ENCODE measurements at places on chromosomes 5 and 9.

GRCh38 chr9:133113949-133114885 lies 6.8 kb downstream of the RALGDS start:
- DNase-seq = no peak

GRCh38 chr5:520850-521226 lies 3.4 kb downstream of the SLC9A3 start:
- DNase-seq = no peak

- DNase-seq = no peak
Observed at GRCh38 chr5:112548246-112548881, 129.3 kb upstream of the EPB41L4A start.

DNA sequence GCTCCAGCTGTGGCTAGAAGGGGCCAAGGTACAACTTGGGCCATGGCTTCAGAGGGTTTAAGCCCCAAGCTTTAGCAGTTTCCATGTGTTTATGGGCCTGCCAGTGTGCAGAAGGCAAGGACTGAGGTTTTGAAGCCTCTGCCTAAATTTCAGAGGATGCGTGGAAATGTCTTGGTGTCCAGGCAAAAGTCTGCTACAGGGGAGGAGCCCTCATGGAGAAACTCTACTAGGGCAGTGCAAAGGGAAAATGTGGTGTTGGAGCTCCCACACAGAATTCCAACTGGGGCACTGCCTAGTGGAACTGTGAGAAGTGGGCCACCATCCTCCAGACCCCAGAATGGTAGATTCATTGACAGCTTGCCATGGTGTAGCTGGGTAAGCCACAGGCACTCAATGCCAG lies 527.2 kb upstream of the RORB start:
- no peak for DNase-seq

DNA sequence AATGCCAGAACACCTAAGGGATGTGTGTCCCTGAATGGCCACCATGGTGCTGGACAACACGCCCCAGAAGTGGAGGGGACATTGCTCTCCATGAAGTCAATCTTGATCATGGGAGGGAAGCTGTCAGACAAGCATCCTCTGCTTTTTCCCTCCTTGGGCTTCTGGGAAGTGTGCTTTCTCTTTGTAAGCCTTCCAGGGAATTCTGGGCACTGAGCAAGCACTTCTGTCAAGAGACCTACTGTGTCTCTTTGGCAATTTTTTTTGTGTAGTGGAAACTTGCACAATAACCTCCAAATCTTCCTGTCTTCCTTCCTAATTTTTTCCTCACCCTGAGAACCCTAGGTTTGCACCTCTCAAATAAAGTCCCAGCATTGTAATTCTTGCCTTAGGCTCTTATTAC lies 132.0 kb downstream of the SEC61B start:
- no peak for DNase-seq

- DNase-seq = no peak
Observed at GRCh38 chr5:91641730-91642350, 258.7 kb upstream of the ARRDC3 start.

- no peak for DNase-seq
Observed at GRCh38 chr5:68652534-68652965, 437.0 kb downstream of the PIK3R1 start.

DNA sequence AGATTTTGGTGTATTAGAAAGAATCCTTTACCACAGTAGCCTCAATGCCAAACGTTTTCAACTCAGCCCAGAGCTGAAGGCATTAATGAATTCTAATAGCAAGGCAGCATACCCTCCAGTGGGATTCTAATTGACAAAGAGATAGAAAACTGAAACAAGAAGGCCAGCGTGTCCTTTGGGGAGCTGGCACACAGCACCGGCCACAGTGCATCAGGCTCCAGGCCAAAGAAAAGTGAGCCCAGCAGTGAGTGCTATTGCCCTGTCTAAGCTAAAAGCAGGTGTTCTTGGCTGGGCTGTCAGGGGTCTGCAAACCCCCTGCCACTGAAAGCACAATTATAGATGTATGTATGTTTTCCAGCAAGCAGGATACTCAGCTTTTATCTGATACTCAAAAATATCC lies 40.4 kb downstream of the PPIC start:
- DNase-seq = no peak

- DNase-seq = no peak
Observed at GRCh38 chr5:128007939-128008338, 75.6 kb upstream of the SLC12A2 start.

DNA sequence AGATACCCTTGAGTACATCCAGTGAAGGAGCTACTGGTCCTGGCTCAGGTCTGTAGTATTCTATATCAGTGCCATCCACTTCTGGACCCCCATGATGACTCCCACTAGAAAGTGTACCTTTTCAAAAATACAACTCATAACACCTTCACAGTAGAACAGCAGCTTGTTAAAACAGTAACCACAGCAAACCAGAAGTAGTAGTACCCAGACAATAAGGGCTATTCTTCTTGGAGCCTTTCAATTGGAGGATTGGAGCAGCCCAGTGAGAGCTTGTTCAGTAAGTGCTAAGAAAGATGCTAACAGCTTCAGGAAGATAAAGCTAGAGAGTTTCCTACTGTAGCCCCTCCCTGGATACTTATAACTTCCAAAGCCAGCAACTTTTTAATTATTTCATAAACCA lies 10.1 kb downstream of the ARL14EPL start:
- no peak for DNase-seq

DNA sequence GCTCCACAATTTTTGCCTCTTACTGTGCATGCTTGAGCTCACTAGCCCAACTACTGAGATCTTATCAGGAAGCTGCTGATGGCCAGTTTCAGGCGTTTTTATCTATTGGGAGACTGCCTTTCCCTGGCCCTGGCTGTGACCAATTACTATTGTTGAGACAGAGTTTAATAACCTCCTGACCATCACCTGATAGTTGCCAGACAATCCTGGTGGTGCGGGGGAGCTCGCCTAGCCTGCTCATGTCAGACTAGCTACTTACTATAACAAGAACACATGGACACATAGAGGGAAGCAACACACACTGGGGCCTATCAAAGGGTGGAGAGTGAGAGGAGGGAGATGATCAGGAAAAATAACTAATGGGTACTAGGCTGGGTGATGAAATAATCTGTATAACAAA lies 13.0 kb upstream of the OXCT1 start:
- DNase-seq = no peak

- no peak for DNase-seq
Observed at GRCh38 chr9:117783828-117784227, 79.6 kb downstream of the TLR4 start.

GRCh38 chr9:27771803-27772545 lies 198.7 kb upstream of the C9orf72 start:
- no peak for DNase-seq

- DNase-seq = no peak
Observed at GRCh38 chr5:151547364-151547763, 43.8 kb downstream of the FAT2 start.

GRCh38 chr5:31334061-31334860 lies 140.8 kb downstream of the CDH6 start:
- no peak for DNase-seq

- DNase-seq = no peak
Observed at GRCh38 chr5:5436203-5436760, 13.8 kb downstream of the ICE1 start.

DNA sequence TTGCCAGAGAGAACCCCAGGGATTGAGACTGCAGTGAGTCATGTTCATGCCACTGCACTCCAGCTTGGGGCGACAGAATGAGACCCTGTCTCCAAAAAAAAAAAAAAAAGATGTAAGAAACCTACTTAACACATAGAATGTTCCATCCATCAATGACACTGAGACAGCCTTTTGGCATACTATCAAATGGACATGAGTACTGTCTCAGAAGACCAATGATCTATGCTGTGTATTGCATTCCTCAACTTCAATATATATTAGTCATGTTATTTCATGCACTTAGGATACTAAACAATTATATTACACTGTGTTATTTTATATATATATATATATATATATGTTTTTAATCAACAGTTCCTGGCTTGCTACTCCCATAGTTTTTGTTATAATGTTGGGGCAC lies 57.1 kb upstream of the ANKH start:
- no peak for DNase-seq

All from activated naive CD4-positive, alpha-beta T cell (primary cell).